Stimulated activated naive CD4-positive, alpha-beta T cell treated with Interleukin-2 at 50 U/mL for 16 hours (primary cell): ENCODE measurements at places on chromosomes 16 and 17.

DNA sequence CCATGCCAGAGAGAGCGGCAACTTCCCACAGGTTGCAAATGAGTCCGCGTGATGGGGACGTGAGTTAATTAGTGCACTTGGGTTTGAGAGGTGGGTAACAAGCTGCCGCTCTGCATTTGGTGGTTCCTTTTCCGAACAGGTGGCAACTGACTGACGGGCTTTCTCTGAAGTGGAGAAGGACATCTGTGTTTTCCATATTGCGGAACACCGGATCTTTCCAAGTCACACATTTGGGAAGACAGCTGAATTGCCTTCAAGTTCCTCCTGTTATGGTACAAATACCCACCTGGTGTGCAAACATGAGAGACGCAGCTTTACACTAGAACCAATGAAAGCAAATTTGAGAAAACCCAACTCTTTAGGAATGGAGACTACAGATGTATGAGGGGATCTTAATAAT is 451.3 kb upstream of the ZFHX3 start:
- DNase-seq, result no peak

DNA sequence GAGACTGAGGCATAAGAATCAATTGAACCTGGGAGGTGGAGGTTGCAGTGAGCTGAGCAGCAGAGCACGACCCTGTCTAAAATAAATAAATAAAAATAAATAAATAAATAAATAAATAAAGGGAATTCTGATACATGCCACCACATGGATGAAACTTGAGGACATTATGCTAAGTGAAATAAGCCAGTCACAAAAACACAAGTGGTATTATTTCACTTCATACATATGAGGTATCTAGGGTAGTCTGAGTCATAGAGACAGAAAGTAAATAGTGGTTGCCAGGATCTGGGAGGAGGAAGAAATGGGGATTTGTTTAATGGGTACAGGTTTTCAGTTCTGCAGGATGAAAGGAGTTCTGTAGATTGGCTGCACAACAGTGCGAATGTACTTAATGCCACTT is 16.3 kb downstream of the PIPOX start:
- no peak for DNase-seq

DNA sequence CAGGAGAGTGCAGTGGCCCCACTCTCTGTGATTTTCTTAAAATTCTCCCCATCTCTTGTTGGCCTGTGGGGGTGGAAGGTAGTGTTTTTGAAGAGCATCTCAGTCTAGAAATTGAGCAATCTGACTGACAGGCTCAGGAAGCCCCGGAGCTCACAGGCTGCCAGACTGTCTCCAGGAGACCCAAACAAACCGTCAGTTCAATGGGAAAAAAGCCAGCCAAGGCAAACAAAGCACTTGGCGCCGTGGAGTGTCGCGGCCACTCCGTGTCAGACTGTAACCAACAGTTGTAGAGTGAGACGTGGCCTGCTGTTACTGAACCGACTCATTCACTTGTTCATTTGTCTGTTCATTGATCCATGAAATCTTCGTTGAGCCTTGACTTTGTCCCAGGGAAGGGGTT is 33.7 kb downstream of the RGS9 start:
- no peak for DNase-seq

DNA sequence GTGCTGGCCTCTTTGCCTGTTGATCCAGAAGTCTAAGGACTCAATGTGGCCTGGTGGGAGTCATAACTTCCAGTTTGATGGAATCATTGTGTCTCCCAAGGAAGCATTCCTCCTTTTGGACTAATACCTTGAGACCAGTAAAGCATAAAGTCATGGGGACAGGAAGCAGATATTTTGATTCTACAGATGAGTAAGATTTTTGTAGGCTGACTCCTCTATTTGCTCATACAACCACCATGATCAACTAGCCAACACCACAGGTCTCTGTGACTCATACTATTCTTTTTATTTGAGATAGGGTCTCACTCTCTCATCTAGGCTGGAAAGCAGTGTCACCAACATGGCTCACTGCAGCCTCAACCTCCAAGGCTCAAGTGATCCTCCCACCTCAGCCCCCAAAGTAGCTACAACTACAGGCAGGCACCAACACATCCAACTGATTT is 6.2 kb downstream of the MT2A start:
- no peak for DNase-seq

DNA sequence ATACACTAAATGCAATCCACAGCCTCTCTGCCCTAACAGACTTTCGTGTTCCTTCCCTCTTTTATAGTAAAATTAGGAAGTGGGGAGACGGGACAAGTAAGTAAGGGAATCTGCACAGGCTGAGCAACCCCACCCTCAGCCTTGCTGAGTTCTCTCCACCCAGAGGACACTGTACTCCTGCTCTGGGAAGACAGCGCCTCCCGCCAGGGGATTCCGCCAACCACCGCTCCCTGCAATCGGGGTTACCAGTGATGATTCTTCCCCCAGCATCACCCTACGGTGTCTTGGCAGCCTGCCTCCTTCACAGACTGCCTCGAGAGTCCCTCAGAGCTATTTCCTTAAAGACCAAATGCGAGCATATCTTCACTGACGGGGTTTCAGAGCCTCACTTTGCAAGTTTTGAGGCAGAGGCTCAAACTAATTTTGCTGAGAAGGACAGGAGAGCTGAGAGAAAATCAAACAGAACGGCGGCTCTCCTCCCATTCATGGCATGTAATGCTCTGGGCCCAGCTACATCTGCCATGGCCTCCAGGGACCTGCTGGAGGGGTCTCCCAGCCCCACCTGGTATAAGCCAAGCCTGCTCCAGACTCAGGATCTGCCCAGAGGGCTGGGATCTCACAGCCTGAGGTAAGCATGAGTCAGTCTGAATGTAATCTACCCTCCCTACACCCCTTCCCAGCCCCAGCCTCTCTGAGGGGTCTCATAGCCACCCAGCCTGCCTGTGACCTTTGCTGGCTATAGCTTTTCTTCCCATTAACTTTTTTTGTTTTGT is 22.7 kb upstream of the ASGR2 start:
- no peak for DNase-seq

DNA sequence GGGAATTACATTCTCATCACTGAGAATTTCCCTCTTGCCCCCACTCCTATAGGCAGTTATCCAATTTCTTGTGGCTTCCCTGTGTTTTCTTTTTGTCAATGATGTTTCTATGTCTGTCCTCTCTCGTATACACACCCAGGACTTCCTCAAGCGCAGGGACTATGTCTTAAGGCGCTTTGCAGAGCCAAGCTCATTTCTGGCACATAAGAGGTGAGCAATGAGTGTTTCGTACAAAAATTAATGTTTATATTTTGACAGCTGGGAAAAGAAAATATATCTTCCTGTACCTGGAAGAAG is 947 bp downstream of the DDX42 start:
- DNase-seq, result no peak

- no peak for DNase-seq
These were observed 32.1 kb upstream of the IL17C start for GRCh38 chr16:88606148-88606757.

DNA sequence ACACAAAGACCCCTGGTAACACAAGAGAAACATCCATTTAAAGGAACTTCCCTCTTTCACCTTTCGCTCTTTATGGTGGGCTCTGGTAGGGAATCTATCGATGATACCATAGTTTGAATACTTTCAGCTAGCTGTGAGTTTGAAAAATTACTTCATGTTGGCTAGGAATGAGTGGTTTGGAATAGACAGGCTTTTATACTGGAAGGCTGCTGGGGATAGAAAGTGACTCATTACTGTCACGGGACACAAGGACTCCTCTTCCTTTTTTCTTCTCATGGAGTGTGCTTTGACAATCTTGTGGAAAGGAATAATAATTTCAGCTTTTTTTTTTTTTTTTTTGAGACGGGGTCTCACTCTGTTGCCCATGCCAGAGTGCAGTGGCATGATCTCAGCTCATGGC is 76.9 kb downstream of the CYB561 start:
- no peak for DNase-seq

DNA sequence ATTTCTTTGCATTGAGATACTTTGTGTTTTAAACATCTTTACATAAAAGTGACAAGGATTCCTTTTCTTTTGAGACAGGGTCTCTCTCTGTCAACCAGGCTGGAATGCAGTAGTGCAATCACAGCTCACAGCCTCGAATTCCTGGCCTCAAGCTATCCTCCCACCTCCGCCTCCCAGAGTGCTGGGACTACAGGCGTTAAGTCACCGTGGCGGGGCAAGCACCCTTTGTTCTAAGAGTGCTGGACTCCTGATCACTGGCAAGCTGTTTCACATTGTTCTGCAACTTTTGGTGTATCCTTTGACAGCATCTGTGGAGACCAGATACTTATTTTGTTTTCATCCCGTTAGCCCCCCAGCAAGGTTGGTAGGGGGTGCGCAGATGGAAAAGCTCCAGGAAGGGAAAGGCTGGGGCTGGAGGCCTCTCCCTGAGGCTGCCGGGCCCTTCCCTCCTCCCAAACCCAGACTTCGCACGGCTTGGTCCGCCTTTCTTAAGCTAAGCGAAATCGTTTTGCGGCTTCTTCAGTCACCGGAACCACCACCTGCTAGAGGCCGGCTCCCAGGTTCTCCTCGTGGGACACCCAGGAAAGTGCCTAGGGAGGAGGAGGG is 1.1 kb downstream of the ST6GALNAC2 start:
- DNase-seq, result no peak

DNA sequence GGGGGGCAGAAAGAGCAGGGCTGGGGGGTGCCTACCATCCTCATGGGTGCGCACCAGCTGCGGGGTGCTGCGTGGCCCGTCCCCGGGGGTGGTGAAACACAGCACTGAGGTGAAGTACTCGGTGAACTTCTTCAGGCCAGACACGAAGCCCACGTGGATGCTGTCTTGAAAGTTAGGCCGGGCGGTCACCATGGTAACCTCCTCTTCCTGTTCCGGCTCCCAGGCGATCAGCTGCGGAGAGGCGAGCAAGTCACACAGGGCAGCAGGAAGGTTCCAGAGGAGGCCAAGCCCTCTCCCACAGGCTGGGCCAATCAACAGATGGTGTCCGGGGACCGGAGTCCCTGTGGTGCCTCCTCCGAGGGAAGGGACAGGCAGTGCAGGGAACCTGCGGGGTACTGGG is 90.1 kb upstream of the CDC42EP4 start:
- no peak for DNase-seq

GRCh38 chr17:61064087-61064951 is 335.3 kb upstream of the TBX2 start:
- no peak for DNase-seq

DNA sequence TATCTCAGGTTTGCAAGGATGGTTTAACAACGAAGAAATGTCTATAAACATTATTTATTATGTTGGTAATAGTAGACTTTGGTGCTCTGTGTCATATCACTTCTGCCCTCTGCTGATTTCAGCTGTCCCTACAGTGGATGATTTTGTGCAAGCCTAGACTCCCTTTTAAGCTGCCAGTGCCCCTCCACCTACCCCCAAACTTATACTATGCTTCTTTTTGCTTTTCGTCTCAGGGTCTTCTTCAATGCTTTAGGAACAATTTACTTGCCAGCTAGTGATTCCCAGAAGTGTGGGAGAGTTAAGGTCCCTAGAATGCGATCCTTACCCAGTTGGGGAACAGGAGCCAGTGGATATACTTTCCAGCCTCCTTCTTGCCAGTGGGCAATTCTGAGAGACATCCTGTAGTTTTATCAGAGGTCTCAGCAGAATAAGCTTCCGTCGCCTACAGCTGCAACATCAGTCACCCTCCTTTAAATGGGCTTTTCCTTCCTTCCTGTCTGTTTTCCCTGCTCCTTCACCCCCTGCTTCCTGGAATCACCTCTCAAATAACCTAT is 4.1 kb downstream of the ICAM2 start:
- no peak for DNase-seq

GRCh38 chr16:81621496-81621895 is 157.6 kb upstream of the PLCG2 start:
- DNase-seq, result no peak

- no peak for DNase-seq
These were observed 12.0 kb upstream of the KRT23 start for GRCh38 chr17:40949418-40949817.

- no peak for DNase-seq
These were observed 196.0 kb upstream of the CPHXL start for GRCh38 chr16:75922250-75922649.

DNA sequence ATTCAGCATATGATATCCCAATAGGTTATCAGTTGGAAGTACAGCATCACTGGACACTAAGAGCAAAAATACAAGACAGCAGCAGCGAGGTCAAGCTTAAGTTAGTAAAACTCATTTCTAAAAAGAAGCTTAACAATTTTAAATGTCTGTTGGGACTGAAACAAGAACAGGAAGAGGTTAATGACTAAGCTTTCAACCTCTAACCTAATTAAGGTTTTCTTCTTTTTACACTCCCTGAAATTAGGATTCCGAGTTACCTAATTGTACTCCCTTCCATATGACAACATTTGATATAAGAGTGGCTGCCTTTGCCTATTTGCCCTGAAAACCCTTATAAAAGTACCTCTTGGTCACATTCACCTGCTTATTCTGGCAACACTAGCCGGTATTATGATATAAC is 34.3 kb downstream of the CPSF4L start:
- DNase-seq, result no peak
